ENCODE measurements at places on chromosomes 5 and 9.

DNA sequence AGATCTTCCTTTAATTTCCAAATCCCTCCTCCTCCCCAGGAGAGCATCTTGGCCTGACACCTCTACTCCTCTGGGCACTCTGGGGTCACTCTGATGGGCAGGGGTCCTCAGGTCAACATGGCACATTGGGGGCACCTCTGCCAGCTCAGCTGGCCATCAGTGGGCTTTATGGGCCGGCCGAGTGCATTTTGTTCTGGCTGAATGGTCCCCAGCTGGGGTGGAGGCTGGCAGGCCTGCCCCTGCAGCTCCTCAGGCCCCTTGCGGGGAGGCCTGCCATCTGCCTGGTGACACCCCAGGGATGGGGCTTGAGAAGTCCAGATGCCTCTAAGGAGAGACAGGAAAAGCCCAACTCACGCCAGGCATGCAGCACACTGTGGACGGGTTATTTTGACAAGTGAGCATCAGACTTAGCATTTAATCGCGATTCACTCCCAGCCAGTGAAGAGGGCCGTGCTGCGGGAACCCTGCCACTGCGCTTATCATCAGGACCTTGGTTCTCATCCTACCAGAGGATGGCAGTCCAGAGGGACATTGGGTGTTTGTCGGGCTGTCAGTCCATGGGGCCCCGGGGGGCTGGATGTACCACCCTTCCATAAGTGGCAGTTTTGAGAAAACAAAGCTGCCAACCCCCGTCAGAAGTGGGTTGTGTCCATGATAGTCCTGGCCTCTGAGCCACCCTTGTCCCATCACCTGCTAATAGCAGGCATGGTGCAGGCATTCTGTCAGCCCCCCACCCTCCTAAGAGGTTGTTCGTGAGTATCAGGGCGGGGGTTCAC is 21.7 kb downstream of the PHF2 start:
- no peak for DNase-seq

GRCh38 chr9:72386186-72386585 is 21.2 kb upstream of the ZFAND5 start:
- no peak for DNase-seq

DNA sequence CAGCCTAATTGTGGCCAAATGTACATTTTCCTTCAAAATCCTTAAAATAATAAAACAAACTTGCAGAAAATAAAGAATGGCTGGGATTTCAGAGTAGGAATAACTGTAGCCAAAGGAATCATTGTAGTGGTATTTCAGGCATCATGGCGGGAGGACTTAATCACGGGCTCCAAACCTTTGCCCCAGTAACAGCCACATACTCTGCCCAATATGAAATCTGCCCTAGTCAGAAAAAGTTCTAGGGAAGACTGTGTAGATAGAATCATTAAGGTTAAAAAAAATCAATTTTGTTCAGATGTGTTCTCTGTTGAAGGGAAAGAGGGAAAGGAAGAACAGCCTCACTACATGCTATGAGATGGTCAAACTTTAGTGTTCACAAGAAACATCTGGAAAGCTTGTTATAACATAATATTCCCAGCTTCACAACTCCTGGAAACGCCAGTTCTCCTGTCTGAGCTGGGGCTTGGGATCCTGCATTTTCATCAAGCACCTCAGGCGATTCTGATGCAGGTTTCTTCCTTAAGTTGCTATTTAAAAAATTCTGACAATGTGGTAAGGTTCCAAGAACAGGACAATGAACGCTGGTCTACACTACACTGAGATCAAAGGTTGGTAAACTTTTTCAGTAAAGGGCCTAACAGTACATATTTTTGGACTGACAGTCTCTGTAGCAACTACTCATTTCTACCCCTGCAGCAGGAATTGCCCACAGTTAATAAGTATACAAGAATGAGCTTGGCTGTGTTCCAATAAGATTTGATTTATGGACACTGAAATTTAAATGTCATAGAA is 87.9 kb downstream of the CEMIP2 start:
- DNase-seq = no peak

- DNase-seq = no peak
Measured at GRCh38 chr5:134609232-134609851, 23.3 kb downstream of the SAR1B start.

DNA sequence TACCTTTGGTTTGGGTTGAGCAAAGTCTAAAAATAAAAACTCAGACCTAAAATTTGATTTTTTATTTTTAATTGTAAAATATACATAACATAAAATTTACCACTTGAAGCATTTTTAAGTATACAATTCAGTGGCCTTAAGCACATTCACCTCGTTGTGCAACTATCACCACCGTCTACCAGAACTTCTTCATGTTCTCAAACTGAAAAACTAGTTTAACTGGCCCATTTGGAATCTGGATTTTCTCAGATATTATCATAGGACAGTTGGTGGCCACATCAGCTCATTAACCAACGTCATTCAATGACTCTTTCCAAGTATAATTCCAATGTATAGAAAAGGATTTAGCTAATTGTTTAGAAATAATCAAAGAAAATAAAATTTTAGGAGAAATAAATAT is 319.3 kb downstream of the TLE1 start:
- no peak for DNase-seq

- no peak for DNase-seq
Measured at GRCh38 chr5:123273984-123274383, 149.2 kb downstream of the CEP120 start.

DNA sequence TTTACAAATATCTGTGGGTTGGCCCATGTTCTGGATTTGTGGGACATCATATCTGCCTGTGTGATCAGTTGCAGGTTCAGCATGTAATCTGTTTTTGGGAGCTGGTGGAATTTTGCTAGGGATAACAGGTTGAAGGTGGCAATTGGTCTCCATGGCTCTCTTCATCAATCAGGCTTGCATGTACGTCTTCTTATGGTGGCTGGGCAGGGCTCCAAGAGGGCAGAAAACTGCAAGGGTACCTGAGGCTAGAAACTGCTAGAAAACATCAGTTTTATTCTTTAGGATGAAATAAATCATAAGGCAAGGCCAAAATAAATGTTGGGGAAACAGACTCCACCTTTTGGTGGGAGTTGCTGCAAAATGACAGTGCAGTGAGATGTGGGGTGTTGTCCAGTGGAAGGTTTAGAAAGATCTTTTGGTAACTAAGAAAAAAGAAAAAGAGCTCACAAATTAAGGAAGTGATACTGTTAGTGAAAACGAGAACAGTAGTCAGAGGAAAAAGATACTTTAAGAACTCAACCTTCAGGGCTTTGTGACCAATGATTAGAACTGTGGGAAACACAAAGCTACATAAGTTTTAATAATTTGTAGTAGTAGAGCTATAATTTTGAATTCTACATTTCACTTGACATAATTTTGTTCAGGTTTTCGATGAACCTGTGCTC is 300.7 kb upstream of the IZUMO3 start:
- no peak for DNase-seq

GRCh38 chr9:110104261-110104809 is 103.6 kb downstream of the C9orf152 start:
- no peak for DNase-seq

DNA sequence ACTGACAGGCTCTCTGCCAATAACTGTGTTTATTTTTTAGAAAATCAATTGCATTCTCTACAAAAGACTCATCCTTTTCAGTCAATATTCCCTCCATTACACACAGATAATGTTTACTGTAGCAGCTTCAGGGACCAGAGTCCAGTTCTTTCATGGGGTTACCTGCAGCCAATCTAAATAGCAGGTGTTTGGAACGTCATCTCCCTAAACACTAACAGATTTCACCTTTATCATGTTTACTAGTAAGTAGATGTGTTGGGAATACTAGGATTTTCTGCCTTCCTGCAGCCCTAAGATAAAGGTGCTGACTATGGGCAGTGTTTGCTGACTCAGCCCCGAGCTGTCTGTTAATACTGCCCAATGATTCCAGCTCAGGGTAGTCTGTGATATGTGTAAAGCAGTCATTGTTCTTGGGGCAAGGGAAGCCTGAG is 447.0 kb downstream of the KIF4B start:
- DNase-seq = no peak

DNA sequence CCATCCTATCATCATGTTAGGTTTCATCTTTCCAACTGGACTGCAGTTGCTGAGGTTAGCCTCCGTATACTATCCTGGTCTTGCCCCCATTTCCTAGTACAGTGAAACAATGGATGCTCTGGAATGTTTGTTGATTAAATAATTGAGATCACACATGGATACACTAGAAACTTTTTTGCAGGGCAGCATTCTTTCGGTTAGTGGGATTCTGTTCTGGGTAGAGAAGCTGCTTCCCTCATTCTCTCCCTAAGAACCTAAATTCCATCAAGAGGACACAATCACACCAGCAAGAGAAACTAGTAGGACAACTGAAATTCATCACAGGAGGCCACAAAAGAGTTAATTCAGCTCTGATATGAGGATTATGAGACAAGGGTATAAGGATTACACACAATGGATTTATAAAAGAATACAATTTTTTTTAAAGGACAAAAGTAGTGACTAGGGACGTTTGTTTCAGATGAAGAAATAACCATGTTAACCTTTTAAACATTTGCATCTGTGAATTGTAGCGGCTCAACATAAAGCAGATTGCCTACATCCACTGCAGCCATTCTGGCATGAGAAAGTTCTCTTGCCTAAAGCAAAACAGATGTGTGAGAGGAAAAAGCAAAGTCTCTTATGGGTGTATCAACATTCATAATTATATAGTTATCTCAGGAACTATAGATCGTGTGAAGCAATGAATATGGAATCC is 162.7 kb upstream of the LHFPL2 start:
- DNase-seq = no peak

DNA sequence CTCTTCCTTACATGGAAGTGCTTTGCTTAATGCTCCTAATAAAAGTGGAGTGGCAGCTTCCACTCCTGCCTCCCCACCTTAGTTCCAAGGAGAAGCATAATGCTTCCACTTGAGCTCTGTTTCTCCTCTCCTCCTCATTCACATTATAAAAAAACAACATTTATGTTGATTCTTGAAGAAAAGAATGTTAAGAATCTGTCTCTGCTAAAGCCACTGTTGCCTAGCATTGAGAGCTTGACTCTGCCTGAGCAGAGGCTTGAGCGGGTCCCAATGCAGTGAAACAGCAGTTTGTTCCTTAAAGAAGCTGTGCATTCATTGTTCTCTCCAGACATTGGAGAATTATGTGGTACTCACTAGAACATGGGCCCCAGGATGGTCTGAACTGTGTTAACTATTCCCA is 101.5 kb upstream of the GHR start:
- DNase-seq = no peak

GRCh38 chr5:157575381-157576020 is at the start of gene ADAM19:
ADAM19 (minus strand) TSS chr5:157575775; CDS start chr5:157575696, 79 bp downstream.
- peak; percentile 37 for DNase-seq

- no peak for DNase-seq
Measured at GRCh38 chr5:151570058-151570457, 21.1 kb downstream of the FAT2 start.

DNA sequence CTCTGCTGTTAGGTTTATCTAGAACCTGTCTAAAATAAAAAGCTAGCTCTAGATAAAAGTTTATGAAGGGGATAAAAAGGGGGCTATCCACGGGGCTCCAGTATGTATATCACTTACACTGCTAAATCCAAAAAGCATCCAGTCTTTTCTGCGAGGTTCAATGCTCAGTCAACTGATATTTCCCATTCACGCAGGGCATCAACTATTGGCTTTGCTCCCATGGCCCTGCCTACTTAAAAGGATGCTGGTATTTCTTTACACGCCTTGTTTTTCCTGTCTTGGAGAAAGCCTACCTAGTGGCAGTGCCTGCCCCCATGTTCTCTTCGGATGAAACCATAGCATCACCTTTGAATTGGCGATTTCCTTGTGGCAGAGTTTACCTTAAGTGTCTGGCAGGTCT is 8.1 kb downstream of the SPRY4 start:
- DNase-seq = no peak

DNA sequence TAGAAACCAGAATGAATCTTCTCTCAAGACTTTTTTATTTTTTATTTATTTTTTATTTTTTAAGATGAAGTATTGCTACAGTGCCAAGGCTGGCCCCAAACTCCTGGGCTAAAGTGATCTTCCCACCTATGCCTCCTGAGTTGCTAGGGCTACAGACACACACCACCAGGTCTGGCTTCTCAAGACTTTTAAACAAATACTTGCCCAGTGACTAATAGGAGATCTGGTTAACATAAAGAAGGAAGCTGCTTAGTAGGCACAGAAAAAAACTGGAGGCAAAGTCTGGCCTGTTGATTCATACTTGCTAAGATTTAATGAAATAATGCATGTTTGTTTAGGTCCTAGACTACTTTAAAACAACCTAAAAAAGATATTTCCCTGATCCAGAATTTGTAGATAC is 43.8 kb downstream of the SLC38A9 start:
- no peak for DNase-seq

- no peak for DNase-seq
Measured at GRCh38 chr5:159519365-159519764, 189.1 kb upstream of the IL12B start.

GRCh38 chr5:38830521-38831051 is 15.2 kb upstream of the OSMR start:
- DNase-seq = no peak

GRCh38 chr5:133749331-133749985 is 137.1 kb upstream of the FSTL4 start:
- no peak for DNase-seq

DNA sequence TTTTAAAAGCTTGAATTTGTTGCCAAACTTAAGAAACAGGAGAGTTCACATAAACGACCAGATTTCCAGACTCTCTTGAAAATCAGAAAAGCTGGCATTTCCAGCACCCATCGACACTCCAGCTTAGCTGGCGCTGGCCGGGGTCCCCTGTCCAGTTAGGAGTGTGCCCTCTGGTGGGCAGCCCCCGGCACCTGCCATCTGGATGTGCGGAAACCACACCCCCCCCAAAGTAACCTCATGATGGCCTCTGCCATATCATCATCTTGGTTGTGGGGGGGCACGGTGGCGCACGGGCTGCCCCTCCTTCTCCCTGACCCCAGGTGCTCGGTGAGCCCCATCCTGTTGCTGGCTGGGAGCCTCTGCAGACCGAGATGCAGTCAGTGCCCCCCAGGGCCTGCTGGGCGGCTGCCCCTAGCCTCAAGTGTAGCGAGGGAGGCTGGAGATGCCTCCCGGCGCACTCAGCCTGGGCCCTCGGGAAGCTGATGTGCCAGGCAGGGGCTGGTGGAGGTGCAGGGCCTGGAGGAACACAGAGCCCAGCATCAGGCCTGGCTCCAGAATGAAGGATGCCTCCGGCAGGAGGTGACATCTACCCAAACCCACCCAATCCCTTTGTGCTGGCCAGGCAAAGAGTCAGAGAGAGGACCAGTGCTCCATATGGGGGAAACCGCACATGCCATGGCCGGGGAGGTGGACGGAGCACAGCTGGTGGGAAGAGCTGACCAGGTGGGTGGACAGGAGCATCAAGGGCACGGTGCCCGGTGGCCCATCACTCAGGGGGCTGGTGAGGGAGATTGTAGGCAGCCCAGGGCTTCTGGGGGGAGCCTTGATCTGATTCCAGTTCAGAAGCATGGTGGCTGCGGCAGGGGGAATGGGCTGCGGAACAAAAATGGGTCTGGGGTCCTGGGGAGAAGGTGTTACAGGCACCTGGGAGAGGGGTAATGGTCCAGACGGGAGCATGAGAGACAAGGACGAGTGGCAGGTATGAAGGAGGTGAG is 70.6 kb downstream of the ADAMTS2 start:
- DNase-seq = no peak

GRCh38 chr5:37738057-37738691 is 101.7 kb downstream of the GDNF start:
- DNase-seq = no peak
